Mammary microvascular endothelial cell (primary cell): ENCODE measurements at places on chromosomes 11 and 22. TPM values are rescaled to one million over a fixed set of nuclear protein-coding genes. Genes with fewer than 3 reads are reported as not detected.

The MMP7 gene
- total RNA-seq: not detected in 2 replicates

The CRACR2B gene
- total RNA-seq: 9.5 and 12.1 TPM in 2 replicates

The CATSPER1 gene
- 0.47 TPM in 1 of 2 replicates, not detected in the other for total RNA-seq

The POU2AF2 gene
- total RNA-seq: not detected in 2 replicates

The IZUMO1R gene
- not detected in 2 replicates for total RNA-seq

The UPK3A gene
- total RNA-seq: not detected in 2 replicates

The VSIG2 gene
- 0.07 and 0.44 TPM in 2 replicates for total RNA-seq

The SLC25A18 gene
- total RNA-seq: not detected in 2 replicates

The TMEM191B gene
- total RNA-seq: 1.0 TPM in 1 of 2 replicates, not detected in the other

The JAML gene
- not detected in 2 replicates for total RNA-seq

The NXPE4 gene
- total RNA-seq: not detected in 2 replicates

The IFITM5 gene
- total RNA-seq: not detected in 2 replicates

The BBOX1 gene
- not detected in 2 replicates for total RNA-seq

The MLC1 gene
- not detected in 2 replicates for total RNA-seq

The CPSF7 gene
- total RNA-seq: 25.9 and 30.7 TPM in 2 replicates

The PAMR1 gene
- 0.07 and 0.10 TPM in 2 replicates for total RNA-seq

The HORMAD2 gene
- total RNA-seq: not detected in 2 replicates

The BID gene
- 90.5 and 96.7 TPM in 2 replicates for total RNA-seq

The TTC36 gene
- total RNA-seq: 0.39 TPM in 1 of 2 replicates, not detected in the other

The C11orf65 gene
- total RNA-seq: 0.67 TPM in 1 of 2 replicates, not detected in the other

The SLC17A6 gene
- total RNA-seq: not detected in 2 replicates

The MAPK8IP2 gene
- 0.07 and 0.34 TPM in 2 replicates for total RNA-seq

The IGLL1 gene
- total RNA-seq: not detected in 2 replicates

The PTPMT1 gene
- total RNA-seq: 145 and 164 TPM in 2 replicates

The SREBF2 gene
- 59.4 and 60.4 TPM in 2 replicates for total RNA-seq

The BMAL1 gene
- 11.1 and 13.9 TPM in 2 replicates for total RNA-seq

The GAL3ST1 gene
- not detected in 2 replicates for total RNA-seq

The OR52I2 gene
- total RNA-seq: not detected in 2 replicates

The CENPM gene
- 33.7 and 41.1 TPM in 2 replicates for total RNA-seq

The THY1 gene
- total RNA-seq: under 0.01 and 0.98 TPM in 2 replicates

The SART1 gene
- total RNA-seq: 32.7 and 43.3 TPM in 2 replicates

The PRG3 gene
- not detected in 2 replicates for total RNA-seq

The RFPL3 gene
- not detected in 2 replicates for total RNA-seq
